OCI-LY7 (cell line): ENCODE measurements at places on chromosomes 13 and 19.

DNA sequence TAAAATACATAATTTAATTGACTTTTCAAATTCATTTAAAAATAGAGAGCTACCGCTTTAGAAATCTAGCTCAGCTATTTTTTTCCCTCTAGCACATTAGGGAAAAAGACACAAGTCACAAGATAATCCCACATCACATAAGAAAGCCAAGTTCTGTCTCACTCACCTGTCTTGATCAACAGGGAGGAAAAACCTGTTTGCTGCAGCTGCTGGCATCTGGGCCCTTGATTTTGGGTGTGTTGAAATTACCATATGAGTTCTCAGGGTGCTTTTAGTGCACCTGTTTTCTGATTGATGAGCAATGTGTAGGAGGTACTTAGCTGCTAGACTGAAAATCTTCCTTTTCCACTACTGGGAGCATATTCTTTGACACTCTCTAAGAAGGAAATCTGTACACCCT, 53.8 kb downstream of the ZDHHC20 start:
- DNase-seq: no peak

DNA sequence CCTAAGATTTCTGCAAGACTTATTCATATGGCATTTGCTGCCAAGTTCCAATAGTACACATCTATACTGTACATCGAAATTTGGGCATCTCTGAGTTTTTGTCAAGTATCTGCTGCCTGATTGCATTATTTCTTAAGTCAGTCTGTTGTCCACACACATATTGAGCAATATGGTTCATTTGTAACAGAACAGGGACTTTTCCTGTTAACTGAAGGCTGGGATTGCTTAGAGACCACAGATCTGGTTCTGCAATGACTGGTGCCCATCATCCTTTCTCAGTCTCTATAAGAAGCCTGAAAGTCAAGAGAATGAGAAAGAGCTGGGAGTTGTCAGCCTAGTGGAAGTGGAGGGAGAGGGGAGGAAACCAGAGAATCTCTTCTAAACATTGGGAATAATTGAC, 22.5 kb upstream of the MYCBP2 start:
- DNase-seq: no peak

- DNase-seq: no peak
Measured at GRCh38 chr13:30362869-30363268, 55.5 kb upstream of the KATNAL1 start.

GRCh38 chr19:57465680-57466381, 8.9 kb upstream of the VN1R1 start:
- peak; percentile 74 for DNase-seq

GRCh38 chr13:21310220-21310619, 133.8 kb downstream of the MRPL57 start:
- DNase-seq: no peak

GRCh38 chr13:106109391-106109791, 426.1 kb downstream of the EFNB2 start:
- no peak for DNase-seq

GRCh38 chr13:21216332-21216731, 39.9 kb downstream of the MRPL57 start:
- DNase-seq: no peak

DNA sequence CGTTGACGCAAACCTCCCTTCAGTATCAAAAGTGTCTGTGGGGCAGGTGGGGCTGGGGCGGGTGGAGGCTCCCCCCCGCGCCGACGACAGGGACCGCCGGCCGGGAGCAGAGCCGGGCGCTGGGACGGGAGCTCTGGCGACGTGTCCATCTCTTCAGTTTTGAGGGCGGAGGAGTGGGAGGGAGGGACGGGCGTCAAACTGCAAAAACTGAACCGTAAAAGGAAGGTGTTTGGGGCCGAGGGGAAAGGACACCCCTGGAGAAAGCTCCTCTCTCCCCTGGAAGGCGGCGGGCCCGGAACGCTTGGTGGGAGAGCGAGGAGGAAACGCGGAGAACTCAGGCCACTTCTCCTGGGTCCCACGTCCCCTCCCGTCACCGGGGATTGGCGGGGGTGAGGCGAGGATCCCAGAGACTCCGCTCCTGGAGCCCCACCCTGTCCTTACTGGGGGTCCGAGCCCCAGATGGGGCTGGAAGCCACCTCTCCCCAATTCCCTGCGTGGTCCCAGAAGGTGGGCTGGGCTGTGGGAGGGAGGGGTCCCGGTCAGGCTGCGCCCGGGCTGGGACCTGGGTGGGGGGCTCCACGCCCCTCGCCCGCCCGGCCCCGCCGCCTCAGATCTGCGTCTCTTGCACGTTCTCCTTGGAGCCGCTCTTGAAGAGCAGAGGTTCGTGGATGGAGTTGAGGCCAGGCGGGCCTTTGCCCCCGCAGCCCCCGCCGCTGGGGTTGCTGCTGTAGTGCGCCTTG, 3.4 kb upstream of the ASPDH start:
- DNase-seq: no peak

- no peak for DNase-seq
Measured at GRCh38 chr13:50576156-50576555, 267.3 kb downstream of the DLEU7 start.

DNA sequence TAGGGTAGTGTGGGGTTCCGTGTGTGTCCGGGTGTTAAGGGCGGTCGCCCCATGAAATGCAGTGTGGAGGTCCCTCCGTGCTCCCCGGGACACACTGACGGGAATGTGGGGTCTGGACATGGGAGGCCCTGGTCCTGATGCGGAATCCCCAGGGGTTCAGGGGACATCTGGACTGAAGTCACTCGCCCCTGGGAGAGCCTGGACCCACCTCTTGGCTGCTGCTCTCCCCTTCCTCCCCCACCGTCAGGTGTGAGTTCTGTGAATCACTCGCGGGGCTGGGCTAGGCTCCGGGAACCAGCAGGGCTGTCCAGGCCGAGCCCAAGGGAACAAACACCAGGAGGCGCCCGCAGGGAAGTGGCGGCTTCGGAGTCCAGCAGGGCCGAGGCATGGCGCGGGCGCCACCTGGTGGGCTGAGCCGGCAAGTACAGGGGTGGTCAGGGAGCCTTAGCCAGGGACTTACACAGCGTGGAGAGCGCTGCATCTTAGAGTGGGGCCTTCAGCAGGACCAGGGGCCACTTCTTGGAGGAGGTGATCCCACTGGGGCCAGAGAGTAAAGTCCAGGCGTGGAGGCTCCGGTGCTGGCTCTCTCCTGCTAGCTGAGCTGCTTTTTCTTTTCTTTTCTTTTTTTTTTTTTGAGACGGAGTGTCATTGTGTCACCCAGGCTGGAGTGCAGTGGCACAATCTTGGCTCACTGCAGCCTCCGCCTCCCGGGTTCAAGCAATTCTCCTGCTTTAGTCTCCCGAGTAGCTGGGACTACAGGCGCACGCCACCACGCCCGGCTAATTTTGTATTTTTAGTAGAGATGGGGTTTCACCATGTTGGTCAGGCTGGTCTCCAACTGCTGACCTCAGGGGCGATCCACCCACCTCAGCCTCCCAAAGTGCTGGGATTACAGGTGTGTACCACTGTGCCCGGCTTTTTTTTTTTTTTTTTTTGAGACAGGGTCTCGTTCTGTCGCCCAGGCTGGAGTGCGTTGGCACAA, 20.1 kb downstream of the WTIP start:
- peak; percentile 70 for DNase-seq

- peak; percentile 72 for DNase-seq
Measured at GRCh38 chr19:51407511-51408131, 9.8 kb downstream of the SIGLEC10 start.

DNA sequence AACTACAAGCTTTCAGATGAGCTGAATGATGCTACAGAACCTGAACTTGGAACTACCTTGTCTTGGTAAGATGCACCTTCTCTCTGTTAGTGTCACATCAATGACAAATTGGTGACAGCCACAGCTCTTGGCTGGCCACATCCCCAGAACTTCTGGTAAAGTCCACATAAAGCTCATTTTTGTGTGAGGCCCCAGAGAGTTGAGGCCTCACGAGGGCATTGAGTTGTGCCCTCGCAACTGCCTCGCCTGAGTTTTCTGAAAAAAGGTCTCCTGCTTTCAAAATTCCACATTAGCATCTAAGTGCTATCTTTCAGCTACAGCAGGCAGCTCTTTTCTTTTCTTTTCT, 42.6 kb downstream of the MRPL57 start:
- no peak for DNase-seq

DNA sequence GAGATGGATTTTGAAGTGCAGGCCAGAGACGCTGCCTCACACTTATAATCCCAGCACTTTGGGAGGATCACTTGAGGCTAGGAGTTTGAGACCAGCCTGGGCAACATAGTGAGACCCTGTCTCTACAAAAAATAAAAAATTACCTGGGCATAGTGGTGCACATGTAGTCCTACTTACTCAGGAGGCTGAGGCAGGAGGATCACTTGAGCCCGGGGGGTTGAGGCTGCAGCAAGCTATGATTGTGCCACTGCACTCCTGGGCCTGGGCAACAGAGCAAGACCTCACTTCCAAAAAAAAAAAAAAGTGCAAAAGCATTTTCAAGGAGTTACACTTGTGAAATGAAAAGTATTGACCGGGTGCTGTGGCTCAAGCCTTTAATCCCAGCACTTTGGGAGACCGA, 27.6 kb upstream of the FBXO17 start:
- DNase-seq: no peak

DNA sequence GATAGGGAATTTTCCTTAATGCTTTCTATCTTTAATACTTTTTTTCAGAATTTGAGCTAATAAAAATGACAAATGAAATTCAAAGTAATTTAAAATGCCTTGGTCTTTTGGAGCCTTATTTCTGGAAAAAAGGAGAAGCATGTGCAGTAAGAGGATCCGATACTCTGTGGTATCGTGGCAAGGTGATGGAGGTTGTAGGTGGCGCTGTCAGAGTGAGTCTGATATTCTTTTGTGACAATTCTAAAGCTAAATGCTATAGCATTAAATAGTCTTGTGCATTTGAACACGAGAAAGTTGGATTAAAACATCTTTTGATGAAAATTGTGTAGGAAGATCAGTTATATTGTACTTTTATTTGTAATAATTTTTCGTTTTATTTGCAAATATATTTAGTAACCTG, 95.0 kb downstream of the RNF17 start:
- no peak for DNase-seq

DNA sequence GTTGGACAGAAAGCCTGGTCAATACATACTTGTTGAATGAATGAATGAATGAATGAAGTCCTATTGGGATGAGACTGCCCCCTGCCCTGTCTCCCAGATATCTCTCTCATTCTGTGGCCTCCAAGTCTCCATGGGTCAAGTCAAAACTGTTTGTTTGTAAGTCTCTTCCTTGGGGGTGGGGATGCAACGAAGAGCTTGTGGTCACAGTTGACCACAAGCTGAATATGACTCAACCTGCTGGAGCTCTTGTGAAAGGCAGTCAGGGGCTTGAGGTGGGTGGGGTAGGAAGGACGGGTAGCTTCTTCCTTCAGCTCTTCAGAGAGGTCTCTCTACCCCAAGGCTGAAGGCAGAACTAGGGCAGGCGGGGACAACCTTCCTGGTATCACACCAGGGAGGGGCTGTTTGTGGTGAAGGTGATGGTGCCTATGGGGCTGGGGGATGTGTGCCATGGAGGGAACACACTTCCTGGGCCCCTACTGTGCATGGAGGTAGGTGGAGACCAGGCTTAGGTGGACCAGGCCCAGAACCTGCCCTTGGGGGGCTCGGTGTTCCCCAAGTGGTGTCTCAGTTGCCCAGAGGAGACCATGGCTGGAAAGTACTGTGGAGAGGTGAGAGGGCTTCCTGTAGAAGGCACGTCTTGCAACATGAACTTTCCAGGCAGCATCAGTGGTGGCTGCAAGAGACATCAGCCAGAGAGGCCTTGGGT, 8.0 kb downstream of the MYO1F start:
- DNase-seq: no peak

DNA sequence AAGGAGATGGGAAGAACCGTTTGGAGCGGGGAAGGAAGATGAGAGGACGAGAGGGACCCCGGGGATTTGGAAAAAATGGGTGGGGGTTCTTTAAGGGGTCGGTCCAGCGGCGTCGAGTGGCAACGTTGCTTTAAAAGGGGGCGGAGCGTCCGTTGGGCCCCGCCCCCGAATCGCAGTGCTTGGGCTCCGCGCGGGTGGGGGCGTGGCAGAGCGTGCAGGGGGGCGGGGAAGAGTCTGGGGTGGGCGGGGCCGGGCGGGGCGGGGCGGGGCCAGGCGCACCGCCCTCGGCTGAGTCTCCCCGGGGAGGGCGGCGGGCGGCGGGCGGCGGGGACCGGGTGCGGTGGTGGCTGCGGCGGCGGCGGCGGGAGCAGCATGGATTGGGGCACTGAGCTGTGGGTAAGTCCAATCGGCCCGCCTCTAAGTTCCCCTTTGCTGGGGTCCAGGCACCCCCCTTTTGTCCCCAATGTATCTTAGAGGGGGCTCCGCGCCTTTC, at the start of gene TRIP10:
TRIP10 (plus strand) TSS at position 291 of the 493 bp plus-strand sequence; CDS start at position 373, 82 bp downstream.
- peak; percentile 96 for DNase-seq

- DNase-seq: no peak
Measured at GRCh38 chr19:46573679-46574498, 27.2 kb upstream of the CALM3 start.

GRCh38 chr13:104766319-104766718, 1700.1 kb upstream of the SLC10A2 start:
- no peak for DNase-seq

DNA sequence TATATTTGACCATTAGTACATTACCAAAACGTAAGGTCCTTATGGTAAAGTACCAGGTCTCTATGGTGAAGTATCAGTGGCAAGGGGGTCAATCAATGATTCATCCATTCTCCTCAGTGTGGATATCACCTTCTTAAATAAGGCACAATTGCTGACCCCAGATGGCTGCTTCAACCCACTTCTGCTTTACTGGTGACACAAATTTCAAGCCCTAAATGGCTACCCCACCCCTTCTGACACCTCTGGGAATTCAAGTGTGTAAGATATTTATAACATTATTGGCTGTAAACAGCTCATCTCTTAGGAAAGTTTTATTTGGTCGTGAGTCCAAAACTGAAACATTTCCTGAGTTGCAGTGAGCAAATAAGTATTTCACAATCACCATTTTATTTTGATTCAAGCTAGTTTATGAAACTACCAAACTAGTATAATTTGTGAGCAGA, 7.9 kb upstream of the WBP4 start:
- DNase-seq: peak; percentile 71

- no peak for DNase-seq
Measured at GRCh38 chr19:11088506-11089253, 583 bp upstream of the LDLR start.

DNA sequence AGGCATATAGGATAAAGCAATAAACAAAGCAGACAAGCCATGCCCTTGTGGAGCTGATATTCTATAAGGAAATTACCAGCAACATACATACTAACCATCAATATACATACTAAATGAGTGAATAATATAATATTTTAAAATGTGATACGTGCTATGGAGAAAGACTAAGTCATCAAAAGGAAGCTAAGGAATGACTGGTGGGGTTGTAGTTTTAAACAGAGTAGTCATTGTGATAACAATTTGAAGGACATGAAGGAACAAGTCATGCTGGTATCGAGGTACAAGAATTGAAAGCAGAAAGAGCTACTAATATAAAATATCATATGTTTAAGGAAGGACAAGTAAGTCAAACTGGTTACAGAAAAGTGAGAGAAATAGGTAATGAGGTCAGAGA, 894.9 kb upstream of the PCDH9 start:
- DNase-seq: no peak

GRCh38 chr13:92097337-92097903, 699.0 kb downstream of the GPC5 start:
- no peak for DNase-seq
